ENCODE measurements at places on chromosomes 7 and 10. TPM values are rescaled to one million over a fixed set of nuclear protein-coding genes. Genes with fewer than 3 reads are reported as not detected.

Gene TFPI2
- 19.3 TPM for total RNA-seq

Gene WDR86
- total RNA-seq: 6.8 TPM

Gene AKR1B15
- not detected for total RNA-seq

Gene SSC4D
- 0.37 TPM for total RNA-seq

Gene OR13A1
- total RNA-seq: 0.85 TPM

Gene HSPA12A
- total RNA-seq: 24.4 TPM

Gene PRKAR1B
- total RNA-seq: 12.3 TPM

Gene CTAGE4
- 7.8 TPM for total RNA-seq

Gene PMPCB
- total RNA-seq: 67.5 TPM

Gene SH2D4B
- total RNA-seq: 0.16 TPM

Gene CFAP69
- 19.1 TPM for total RNA-seq

Gene NAT16
- total RNA-seq: not detected

Gene DDC
- 2.0 TPM for total RNA-seq

Gene LDB3
- total RNA-seq: 7.1 TPM

Gene MUC3A
- not detected for total RNA-seq

Gene OR2A5
- total RNA-seq: not detected

Gene CUX1
- total RNA-seq: 59.7 TPM

Gene HOXA7
- total RNA-seq: 3.7 TPM

Gene PNLIP
- total RNA-seq: not detected
